NCI-H446 (cell line): ENCODE measurements at places on chromosomes 5 and 9.
A peak's percentile ranks its signal among the peaks of the same experiment; 100 is the strongest.

GRCh38 chr5:61637566-61637965 is 305.5 kb downstream of the ZSWIM6 start:
- DNase-seq: no peak

DNA sequence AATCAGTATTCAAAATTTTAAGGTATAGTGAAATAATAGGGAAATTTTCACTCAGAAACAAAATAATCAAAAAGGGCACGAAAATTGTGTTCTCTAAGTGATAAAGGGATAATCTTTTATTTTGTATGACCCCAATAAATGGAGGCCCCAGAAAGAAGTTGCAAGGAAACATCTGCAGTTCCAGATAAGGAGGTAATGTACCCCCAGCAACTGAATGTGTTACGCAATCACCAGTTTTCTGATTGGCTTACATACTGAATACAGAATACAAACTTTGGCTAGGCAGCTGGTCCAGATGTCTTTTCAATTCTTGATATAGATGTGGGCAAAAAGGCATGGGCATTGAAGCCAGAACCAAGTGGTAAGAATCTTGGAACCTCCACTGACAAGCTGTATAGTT is 1.7 kb upstream of the TOPORS start:
- peak; percentile 13 for DNase-seq

DNA sequence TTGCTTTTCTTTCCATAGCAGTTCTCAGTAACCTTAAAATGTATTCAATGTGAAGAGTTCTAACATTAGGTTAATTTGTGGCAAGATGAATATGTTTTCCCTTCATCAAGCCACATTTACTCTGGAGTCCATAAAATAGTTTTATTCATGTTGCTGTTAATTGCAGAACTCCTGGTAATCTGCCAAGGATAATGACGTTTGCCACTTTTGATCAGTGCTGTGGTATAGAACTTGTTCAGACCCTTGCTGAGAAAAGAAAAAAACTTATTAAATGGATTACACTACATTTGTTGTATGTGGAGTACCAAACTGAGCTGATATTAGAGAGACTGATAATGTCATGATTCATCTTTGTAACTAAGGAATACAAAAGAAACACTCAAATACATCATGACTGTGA is 212.4 kb upstream of the DMAC1 start:
- no peak for DNase-seq

DNA sequence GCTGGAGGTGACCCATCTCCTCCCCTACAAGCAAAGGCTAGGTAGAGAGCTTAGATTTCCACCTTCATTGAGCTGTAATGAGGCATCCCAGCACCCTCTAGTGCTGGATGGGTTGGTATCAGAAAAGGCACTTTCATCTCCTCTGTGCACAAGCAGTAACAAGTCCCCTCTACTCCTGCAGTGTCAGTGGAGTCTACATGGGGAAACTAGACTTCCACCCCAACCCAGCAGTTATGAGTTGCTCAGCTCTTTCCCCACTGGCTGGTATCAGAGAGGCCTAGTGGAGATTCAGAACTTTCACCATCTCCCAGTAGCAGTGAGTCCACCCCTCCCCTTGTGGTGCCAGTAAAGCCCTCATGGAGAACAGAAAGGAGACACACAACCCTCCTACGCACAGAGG is 17.9 kb downstream of the FCN1 start:
- no peak for DNase-seq

- DNase-seq: no peak
These were observed 583.4 kb upstream of the DMAC1 start for GRCh38 chr9:8382777-8383527.

GRCh38 chr9:7173139-7173538 is 415.4 kb downstream of the KDM4C start:
- DNase-seq: no peak

- DNase-seq: no peak
These were observed 164.7 kb upstream of the IRX4 start for GRCh38 chr5:2047341-2047927.

GRCh38 chr5:135560858-135561257 is 17.9 kb downstream of the CXCL14 start:
- DNase-seq: peak; percentile 19

DNA sequence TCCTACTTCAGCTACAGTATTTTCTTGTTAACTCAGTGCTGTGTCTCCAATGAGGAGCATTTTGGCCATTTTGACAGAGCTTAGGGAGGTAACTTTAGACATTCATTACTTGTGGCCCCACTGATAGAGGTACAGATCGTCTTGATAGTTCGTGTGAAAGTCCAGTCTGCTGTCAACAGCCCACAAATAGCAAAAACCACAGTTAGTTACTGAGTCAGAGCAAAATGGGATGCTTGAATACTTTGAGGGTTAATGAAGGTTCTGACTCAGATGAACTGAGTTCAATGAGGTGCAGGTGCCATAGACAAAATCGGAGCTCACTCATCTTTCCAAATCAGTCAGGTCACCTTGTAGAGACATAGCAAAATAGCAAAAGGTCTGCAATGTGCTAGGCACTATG is 163.1 kb upstream of the TLE4 start:
- DNase-seq: no peak

GRCh38 chr9:124735121-124735520 is 36.0 kb downstream of the NR6A1 start:
- DNase-seq: no peak
